Right cardiac atrium (tissue), 5 donors: ENCODE measurements at places on chromosomes 11 and 22. TPM values are rescaled to one million over a fixed set of nuclear protein-coding genes. Genes with fewer than 3 reads are reported as not detected.
A peak's percentile ranks its signal among the peaks of the same experiment; 100 is the strongest.

OTOG gene
- total RNA-seq: not detected

UBQLNL gene
- total RNA-seq: 0.21 TPM

GRCh38 chr11:57230791-57231538 lies 6.1 kb downstream of the APLNR start:
- peak; percentile 59 for DNase-seq

ARHGAP20 gene
- 0.78 TPM for total RNA-seq

KRTAP5-7 gene
- not detected for total RNA-seq

- DNase-seq: no peak
Measured at GRCh38 chr11:131389582-131389981, 19.2 kb downstream of the NTM start.

OR2D2 gene
- not detected for total RNA-seq

GRCh38 chr11:121932646-121933185 lies 183.3 kb downstream of the BLID start:
- DNase-seq: no peak

GRCh38 chr11:14418801-14419417 lies 59.9 kb upstream of the RRAS2 start:
- no peak for DNase-seq

DNA sequence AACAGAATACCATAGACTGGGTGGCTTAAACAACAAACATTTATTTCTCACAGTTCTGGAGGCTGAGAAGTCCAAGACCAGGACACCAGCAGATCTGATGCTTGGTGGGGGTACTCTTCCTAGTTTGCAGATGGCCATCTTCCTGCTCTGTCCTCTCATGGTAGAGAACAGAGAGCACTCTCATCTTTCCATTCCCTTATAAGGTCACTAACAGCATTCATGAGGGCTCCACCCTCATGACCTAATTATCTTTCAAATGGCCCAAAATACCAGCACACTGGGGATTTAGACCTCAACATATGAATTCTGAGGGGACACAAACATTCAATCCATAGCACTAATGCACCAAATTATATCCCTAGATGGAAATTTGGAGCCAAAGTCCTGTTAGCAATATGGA lies 6.1 kb downstream of the STK33 start:
- DNase-seq: no peak

NXPE4 gene
- total RNA-seq: not detected

BAIAP2L2 gene
- not detected for total RNA-seq

LARGE2 gene
- total RNA-seq: 0.18 TPM

DNA sequence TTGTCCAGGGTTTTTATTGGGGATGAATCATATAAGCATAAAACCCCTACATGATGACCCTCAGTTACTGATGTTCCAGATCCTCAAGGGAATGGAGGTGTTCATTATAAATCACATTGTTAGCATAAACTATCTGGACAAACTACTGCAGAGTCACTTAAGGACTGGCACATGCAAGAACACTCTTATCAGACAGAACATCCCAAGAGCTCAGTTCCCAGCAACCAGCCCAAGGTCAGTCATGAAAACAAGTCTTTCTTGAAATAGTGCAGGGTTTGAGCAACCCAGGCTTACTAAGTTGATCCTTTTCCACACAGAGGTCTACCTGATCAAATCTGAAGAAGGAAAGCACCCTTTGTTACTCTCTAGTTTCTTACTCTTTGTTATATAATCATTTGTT lies 13.5 kb upstream of the PTS start:
- no peak for DNase-seq

GRCh38 chr11:10476927-10477689 lies 22.0 kb downstream of the AMPD3 start:
- no peak for DNase-seq

DNA sequence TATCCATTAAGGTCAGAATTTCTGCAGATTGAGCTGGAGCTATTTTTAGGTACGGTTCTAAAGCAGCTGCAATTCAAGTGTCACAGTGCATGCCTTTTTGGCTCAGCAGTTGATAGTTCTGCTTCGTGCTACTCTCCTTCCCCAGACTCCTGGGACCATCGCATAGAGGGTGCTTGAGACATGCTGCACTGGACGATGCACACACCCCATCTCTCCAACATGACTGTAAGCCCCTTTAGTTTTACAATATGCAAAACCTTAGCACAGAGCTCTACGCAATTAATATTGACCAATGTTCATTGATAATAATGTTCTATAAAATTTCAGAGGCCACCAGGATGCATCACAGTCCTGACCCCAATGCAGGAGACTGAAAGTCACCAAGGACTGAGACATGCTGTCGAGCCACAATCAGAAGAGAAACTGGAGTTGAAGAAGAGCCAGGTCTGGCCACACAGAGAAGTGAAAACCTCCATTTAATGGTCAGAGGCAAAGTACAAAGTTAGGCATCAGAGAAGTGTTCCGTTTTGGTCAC lies 120.9 kb upstream of the ZC3H12C start:
- DNase-seq: no peak

C11orf52 gene
- 2.7 TPM for total RNA-seq

DNA sequence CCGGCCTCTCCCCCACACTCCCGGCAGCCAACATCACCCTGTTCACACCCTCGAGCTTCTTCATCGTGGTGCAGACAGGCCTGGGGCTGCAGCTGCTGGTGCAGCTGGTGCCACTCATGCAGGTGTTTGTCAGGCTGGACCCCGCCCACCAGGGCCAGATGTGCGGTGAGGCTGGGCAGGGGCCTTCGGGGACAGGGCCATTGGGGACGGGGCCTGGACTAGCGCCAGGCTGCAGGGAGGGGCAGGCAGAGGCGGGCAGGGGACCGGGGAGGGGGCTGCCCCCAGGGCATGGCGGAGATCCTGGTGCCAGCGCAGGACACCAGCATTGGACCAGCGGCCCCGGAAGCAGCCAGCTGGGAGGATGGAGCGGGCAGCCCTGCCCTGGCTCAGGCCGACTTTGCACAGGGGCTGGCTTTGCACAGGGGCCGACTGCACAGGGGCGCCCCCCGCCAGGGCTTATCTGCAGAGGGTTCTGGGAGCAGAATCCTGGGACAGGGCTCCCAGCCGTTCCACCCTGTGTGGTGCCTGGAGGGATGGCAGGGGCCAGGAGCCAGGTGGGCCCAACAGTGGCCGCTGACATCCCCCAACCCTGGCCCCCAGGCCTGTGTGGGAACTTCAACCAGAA lies 8.6 kb downstream of the MUC5B start:
- peak; percentile 10 for DNase-seq

HIPK3 gene
- total RNA-seq: 272 TPM

MYEOV gene
- not detected for total RNA-seq

DNA sequence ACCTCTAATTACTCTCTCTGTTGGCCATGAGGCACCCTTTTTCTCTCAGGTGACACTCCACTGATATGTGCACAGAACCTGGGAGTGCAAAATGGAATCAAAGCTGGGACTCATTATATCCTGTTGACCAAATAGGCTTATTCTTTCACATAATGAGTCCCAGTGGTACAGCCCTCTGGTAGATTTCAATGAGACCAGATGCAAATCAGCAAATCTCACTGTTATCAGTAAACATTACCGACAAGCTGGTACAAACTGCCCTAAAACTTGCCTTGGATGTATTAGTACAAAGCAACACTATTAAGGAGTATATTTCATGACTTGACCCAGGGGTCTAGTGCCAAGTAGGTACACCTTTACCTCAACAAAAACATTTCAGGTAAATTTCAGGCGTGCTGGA lies 128.3 kb downstream of the DDX10 start:
- DNase-seq: no peak

GRCh38 chr22:34997633-34998299 lies 68.2 kb upstream of the ISX start:
- no peak for DNase-seq

DGCR2 gene
- total RNA-seq: 38.8 TPM

ANO9 gene
- total RNA-seq: 0.22 TPM

DNA sequence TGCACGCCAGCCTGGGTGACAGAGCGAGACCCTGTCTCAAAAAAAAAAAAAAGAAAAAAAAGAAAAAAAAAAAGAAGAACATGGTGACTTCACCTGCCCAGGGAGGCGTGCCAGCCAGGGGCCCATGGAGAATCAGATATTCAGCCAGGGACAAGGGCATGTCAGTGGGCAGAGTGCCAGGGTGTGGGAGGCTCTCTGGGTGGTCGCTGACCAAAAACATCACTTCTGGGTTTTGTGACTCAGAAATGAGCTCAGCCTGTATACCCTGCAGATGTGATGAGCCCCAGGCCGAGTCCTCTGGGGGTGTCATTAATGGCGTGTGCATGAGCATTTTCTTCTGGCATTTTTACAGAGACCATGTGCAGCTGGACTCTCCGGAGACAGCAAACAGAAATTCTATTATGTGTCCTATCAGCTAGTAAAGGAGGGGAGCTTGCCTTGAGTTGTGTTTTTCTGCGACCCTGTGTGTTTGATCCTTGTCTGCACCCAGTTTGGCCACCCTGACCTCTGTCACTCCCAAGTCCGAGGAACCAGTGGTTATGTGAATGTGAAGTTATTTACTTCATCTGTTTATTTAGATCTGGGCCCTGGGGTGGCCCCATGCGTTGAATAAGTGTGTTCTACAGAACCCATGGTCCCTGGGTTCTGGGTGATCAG lies 53.6 kb downstream of the BCR start:
- DNase-seq: peak; percentile 58

DNA sequence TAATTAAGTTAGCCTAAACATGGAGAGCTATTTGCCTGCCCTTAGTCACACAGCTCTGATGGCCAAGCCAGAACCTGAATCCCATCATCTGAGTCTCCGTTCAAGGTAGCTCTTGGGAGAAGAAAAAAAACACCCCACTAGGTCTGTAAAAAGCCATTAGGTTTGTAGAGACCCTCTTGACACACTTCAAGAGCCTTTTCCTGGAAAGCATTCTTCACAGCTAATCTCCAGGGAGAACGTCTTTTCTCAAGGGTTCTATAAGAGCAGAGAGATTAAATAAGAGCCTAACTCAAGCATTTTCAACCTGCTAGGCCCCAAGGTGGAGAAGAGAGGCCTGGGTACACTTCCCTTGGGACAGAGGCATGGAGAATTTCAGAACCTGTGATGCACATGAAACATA lies 61.6 kb upstream of the NAV2 start:
- DNase-seq: no peak

LINC01488 gene
- total RNA-seq: 0.17 TPM

NLRP14 gene
- total RNA-seq: 0.08 TPM

DNA sequence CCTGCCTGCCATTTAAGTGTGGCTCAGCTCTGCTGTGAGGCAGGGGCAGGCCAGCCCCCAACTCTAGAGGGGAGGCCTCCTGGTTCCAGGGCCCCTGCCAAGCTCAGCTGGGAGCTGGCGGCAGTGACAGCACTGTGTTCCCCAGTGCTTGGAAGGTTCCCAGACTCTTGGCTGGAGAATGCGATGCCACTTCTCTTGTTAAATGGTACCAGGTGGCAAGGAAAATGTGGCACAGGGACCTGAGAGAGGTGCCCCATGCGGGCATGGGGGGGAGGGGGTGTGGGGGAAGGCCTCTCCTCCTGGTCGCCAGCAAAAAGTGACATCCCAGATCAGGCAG lies 8.4 kb upstream of the TNFRSF13C start:
- no peak for DNase-seq

MS4A3 gene
- total RNA-seq: not detected

BLID gene
- 1.6 TPM for total RNA-seq

- no peak for DNase-seq
Measured at GRCh38 chr11:88552379-88553062, 215.0 kb upstream of the CTSC start.

RAB38 gene
- total RNA-seq: 1.2 TPM

DNA sequence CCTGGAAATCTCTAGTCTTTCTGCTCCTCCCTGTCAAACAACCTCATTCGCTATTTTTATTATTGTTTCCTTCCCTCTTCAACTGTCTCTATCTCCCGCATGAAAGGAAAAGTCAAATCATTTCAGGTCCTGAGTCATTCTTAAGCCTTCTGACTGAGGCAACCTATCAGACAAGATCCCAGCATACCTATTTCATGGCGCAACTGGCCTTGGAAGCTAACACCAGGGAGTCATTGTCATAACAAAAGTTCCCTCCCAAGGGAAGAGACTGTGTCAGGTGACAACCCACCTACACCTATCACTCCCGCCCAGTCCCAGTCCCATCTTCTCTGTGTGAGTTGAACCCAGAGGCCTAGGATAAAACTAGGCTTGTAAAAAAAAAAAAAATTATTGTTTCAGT lies 10.2 kb upstream of the ARHGAP42 start:
- DNase-seq: no peak

DNA sequence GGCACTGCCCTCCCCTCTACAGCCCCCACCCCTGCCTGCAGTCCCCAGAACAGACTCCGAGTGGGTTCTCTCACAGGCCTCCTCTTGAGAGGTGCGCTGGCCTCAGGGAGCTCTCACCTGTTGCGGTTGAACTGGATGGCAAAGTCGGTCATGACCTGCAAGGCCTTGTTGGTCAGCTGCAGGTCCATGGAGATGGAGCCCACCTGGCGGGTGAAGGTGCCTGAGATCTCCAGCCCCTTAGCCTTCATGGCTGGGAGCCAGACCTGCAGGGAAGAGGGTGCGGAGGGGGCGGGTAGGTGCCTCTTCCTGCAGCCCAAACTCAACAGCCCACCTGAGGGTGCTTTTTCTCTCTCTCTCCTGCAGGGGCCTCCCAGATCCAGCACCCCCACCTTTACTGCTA lies 18.7 kb upstream of the RASL10A start:
- DNase-seq: no peak

SMIM35 gene
- not detected for total RNA-seq

GRCh38 chr11:86747801-86748200 lies 52.5 kb upstream of the PRSS23 start:
- DNase-seq: no peak

DNA sequence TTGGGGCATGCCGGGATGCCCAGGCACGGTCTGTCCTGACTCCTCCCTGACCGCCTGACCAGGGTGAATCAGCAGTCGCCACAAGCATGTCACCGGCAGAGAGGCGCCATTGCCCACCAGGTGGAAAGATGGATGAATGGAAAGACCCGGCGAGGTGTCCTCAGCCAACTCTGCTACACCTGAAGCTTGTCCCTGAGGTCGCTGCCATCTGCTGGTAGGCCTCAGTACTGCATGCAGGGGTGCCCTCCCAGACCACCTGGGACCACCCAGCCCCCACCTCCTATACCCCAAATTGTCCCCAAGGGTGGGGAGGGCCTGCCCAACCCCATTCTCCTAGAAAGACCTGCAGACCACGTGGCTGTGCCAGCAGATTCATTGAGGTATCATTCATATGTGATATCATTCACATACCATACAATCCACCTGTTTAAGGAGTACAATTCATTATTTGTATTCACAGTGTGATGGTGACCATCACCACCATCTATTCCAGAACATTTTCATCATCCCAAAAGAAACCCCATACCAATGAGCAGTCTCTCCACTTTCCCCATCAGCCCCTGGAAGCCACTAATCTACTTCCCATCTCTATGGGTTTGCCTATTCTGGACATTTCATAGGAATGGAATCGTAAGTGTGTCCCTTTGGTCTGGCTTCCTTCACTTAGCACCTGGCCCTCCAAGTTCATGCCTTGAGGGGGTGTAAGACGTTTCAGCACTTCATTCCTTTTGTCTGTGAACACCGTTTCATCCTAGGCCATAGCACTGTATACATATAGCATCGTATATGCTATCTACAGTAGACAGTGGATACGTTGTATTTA lies 17.5 kb downstream of the FGF3 start:
- DNase-seq: peak; percentile 72

- no peak for DNase-seq
Measured at GRCh38 chr11:128299132-128299726, 288.1 kb downstream of the ETS1 start.
